ENCODE measurements at places on chromosomes 3 and 15. TPM values are rescaled to one million over a fixed set of nuclear protein-coding genes. Genes with fewer than 3 reads are reported as not detected.
A peak's percentile ranks its signal among the peaks of the same experiment; 100 is the strongest.

GRCh38 chr3:108073764-108074431 lies 16.9 kb downstream of the CD47 start:
- DNase-seq: no peak

DNA sequence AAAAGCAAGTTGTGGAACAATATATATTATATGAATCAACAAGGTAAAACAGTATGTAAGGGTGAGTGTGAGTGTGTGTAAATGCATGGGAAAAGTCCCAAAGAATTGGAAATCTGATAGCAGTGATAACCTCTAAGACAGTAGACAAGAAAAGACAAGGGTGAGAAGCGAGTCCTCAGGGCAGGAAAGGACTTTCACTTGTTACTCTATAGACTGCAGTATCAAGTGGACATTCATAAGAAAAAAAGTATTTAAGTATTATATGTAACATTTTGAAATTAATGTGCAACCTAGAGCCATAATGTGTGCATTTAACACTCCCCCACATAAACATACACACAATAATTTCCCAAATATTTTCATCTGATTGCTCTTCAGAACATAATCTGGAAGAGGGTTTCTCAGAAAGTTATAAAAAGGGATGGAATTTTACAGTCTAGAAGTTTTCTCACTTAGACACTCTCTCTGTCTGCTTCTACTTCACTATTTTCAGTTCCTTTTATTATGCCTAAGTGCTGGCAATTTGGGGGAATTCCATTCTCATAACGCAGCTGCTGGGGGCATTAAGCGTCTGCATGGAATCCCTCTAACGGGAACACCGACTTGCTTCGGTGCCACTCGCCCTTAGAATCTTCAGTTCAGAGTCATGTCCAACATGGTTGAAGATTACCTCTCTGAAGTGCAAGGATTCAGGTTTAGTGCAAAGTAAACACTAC lies 50.0 kb upstream of the CDIN1 start:
- no peak for DNase-seq

- peak; percentile 49 for DNase-seq
These were observed 29.3 kb upstream of the COL6A5 start for GRCh38 chr3:130316169-130316568.

GRCh38 chr3:89300981-89301380 lies 193.6 kb downstream of the EPHA3 start:
- no peak for DNase-seq

- DNase-seq: no peak
These were observed 27.9 kb downstream of the FILIP1L start for GRCh38 chr3:100086401-100086800.

The AMOTL2 gene
- total RNA-seq: 277 TPM

The CCNB2 gene
- 87.2 TPM for total RNA-seq
